ENCODE measurements at places on chromosomes 13 and 19. TPM values are rescaled to one million over a fixed set of nuclear protein-coding genes. Genes with fewer than 3 reads are reported as not detected.

Gene ANGPTL8
- not detected for total RNA-seq

Gene ERF
- total RNA-seq = 56.6 TPM

Gene TRPM4
- total RNA-seq = 33.6 TPM

Gene PIN1
- 83.0 TPM for total RNA-seq

Gene ICAM4
- total RNA-seq = not detected

Gene RAB3A
- 0.65 TPM for total RNA-seq

Gene SYT5
- not detected for total RNA-seq

Gene LINGO3
- under 0.01 TPM for total RNA-seq

Gene C1QTNF9B
- total RNA-seq = not detected

Gene ZNF416
- total RNA-seq = 6.2 TPM

Gene ECSIT
- 35.6 TPM for total RNA-seq

Gene CNFN
- 0.65 TPM for total RNA-seq

Gene RNF225
- total RNA-seq = 0.67 TPM

All from vein endothelial cell (primary cell).